ENCODE measurements at places on chromosomes 5 and 9.

- peak; percentile 94 for DNase-seq
Observed at GRCh38 chr9:32550562-32551275, 1.4 kb upstream of the SMIM27 start.

- no peak for DNase-seq
Observed at GRCh38 chr9:94699715-94700373, 26.7 kb upstream of the AOPEP start.

DNA sequence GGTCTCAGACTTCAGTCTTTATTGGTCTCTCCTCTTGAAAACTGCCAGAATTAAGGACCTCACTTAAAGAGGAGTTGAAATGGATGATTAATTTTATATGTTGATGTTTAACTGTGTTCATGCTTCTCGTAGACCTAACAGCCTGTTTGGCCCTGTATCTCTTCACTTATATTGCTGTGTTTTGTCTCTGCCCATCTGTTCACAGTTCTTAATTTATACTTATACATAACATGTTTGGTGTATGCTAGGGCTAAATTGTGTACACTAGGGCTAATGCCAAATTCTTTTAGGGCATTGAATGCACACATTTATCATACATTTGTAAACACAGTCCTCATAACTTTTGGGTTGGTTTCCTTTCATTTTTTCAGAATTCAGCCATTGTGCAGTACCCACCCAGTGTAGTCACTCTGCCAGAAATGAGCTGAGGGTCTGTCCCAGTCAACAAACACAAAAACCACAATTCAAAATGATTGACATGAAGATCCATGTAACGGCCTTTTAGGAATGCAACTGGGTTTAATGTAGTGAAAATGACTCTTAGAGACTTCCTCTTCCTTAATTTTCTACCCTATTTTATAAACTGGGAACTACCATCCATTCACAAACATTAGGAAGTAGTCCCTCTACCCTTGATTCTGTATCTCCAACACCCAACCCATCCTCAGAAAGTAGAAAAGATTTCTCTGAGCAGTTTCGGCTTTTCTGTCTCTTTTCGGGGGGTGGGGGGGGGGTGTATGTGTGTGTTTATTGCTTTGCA lies 668.8 kb upstream of the KLF4 start:
- no peak for DNase-seq

DNA sequence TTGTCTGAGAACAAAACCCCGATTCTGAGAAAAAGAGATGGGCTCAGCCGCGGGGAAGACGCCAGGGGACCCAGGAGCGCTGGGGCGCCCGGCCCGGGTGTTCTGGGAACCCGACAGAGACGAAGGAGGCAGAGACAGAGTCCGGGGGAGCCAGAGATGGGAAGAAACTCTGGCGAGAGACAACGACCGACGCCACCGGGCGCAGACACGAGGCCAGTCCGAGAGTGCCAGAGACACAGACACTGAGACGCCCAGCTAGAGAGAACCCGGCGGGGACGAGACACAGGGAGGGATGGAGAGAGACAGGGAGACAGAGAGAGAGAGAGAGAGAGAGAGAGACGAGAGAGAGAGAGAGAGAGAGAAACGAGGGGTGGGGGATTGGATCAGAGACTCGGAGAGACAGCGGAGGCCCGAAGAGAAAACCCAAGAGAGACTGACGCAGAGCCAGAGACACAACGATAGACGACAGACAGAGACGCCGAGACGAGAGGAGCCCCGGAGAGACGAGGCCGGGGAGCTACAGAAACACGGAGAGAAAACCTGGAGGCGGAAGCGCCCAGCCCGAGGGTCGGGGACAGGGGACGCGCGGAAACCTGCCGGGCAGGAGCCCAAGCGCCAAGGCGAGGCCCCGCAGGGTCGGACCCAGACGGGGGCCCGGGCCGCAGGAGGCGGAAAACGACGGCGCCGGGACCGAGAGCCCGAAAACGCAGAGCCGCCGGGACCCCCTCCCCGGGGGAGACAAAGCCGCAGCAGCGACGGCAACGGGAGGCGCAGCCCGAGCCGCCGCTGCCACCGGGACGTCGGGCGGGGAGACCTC lies 3.3 kb downstream of the NR5A1 start:
- DNase-seq: no peak

GRCh38 chr9:82777366-82777765 lies 285.6 kb downstream of the RASEF start:
- no peak for DNase-seq
